ENCODE measurements at places on chromosomes 3 and 15.

DNA sequence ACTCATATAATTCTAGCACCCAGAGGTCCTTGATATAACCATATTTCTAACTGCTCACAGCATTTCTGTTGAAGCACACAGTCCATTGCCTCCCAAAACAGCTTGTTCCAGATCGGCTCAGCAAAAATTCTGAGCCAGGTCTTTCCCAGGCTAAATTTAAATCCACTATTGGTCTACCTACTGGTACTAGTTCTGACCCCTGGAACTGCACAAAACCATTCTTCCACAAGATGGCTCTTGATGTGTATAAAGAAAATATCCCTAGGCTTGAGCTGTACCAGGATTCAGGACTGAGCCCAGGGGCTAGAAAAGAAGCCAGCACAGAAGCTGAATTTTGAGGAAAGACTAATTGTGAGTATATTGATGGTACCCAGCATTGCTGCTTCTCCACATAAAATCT is 75.4 kb upstream of the ABHD17C start:
- DNase-seq = no peak

DNA sequence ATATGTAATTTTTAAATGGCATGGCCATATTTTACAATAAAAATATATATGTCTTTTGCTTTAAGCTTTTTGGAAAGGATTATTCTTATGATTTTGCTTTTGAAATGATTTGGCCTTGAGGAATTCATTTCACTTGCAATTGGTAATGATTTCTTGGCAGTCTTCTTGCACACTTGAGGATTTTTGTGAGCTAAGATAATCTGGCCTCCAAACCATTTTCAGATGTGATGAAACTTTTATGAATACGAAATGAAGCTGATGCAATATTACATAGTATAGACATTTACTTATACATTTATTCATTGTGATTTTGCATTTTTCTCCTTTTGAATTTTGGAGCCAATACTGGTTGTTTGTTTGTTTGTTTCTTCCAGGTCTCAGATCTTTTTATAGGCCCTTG is 6.4 kb upstream of the SH2D7 start:
- no peak for DNase-seq

GRCh38 chr3:87036671-87037070 is 45.7 kb upstream of the VGLL3 start:
- no peak for DNase-seq

GRCh38 chr3:68088636-68089035 is 434.2 kb upstream of the SUCLG2 start:
- DNase-seq = no peak

DNA sequence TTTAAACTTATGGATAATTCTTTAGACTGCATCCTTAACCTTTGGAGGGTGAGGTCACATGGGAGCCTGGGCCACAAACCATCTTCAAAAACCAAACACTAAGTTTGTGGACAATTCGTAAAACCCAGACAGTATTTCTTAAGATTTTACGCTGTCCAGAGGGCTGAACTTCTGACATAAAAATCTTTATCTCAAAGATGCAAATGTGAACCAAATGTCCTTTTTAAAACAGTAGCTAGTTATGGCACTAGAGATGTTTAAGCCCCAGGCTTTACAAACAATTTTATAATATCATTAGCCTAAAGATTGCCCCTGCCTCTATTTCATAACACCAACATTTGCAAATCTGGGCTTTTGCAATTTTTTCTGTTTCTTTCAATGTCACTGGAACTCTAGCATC is 287.2 kb downstream of the SATB1 start:
- no peak for DNase-seq

GRCh38 chr3:35772381-35773015 is 133.2 kb downstream of the ARPP21 start:
- DNase-seq = no peak

DNA sequence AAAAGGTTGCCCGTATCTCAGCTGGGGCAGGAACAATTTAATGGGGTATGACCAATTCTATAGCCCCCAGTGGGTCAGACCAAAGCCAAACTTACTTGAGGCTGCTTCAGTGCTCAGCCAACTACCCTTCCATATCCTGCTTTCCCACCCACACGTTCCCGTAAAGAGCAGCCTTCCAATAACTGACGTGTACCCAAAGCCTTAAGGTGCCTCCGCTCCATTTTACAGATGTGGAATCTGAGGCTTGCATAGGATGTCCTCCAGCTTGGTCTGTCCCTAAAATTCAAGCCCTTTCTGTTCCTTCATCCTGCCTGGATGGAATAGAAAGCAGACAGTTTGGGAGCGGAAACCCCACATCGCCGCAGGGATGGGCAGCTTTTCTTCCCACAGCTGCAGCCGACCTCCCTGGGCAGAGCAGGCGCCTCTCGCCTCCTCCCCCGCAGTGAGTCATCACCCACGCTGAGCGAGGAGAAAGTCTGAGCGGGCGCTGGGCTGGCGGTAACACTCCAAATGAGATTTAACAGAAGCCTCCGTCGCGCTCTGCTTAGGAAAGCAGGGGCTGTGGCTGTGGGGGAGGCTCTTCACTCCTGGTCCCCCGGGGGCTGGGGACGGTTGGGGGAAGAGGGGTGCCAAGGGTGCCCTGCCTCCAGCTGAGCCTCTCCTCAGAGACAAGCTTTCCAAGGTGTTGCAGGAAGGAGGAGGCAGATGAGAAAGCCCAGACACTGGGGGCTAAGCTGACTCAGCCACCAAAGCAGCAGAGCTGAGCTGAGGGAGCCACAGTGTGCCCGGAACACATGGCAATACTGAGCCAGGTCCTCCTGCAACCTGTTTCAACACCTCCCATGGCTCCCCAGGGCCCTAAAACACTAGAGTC is 57.8 kb upstream of the HRH1 start:
- peak; percentile 79 for DNase-seq

DNA sequence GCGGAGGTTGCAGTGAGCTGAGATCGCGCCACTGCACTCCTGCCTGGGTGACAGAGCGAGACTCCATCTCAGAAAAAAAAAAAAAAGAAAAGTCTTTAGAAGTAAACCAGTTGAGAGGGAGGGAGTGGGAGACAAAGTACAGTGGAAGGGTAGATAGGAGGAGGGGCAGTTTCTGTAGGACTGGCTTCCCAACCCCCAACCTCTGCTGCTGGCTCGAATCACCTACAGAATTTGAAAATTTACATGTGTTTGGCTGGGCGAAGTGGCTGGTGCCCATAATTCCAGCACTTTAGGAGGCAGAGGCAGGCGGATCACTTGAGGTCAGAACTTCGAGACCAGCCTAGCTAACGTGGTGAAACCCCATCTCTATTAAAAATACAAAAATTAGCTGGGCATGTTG is 24.1 kb upstream of the SEMA4B start:
- DNase-seq = no peak

GRCh38 chr3:182400838-182401237 is 392.5 kb upstream of the ATP11B start:
- DNase-seq = no peak

DNA sequence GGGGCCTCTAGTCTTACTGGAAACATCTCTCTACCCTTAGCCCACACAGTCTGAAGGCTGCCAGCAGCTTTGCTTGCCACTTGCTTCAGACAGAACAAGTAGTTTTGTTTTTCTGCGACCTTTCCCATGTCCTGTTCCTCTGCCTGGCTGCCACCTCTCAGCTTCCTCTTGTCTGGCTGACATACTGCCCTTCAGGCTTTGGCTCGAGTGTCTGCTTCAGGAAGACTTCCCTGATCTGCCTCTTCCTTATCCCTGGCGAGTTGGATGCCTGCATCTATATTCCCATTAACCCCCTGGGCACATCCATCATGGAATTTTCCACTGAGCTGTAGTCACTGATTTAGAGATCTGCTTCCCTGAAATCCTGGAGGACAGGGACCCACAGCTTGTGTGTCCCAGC is 25.1 kb upstream of the CPNE9 start:
- DNase-seq = no peak

DNA sequence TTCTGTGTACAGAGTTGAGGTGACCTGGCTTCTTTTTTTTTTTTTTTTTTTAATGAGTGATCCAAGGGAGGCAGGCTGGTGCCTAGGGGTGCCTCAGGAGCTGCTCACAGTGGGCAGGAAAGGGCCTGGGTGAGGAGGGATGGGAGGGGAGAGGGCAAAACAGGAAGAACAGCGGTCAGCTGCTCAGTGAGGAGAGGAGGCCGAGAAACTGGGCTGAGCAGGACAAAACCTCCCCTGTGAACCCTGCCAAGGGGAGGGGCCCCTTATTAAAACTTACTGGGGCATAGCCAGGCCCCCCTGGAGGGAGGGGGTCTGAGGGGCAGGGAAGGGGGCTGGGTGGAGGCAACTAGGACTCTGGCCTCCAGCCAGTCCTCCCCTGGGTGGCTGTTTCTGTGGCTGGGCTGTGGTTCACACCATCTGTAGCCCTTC is 3.5 kb downstream of the PLEKHO2 start:
- DNase-seq = no peak

GRCh38 chr3:168653255-168653654 is 557.5 kb upstream of the GOLIM4 start:
- DNase-seq = no peak

GRCh38 chr3:25654576-25654975 is 10.1 kb downstream of the TOP2B start:
- DNase-seq = no peak

- no peak for DNase-seq
Observed at GRCh38 chr3:104717828-104718196, 648.9 kb upstream of the ALCAM start.

DNA sequence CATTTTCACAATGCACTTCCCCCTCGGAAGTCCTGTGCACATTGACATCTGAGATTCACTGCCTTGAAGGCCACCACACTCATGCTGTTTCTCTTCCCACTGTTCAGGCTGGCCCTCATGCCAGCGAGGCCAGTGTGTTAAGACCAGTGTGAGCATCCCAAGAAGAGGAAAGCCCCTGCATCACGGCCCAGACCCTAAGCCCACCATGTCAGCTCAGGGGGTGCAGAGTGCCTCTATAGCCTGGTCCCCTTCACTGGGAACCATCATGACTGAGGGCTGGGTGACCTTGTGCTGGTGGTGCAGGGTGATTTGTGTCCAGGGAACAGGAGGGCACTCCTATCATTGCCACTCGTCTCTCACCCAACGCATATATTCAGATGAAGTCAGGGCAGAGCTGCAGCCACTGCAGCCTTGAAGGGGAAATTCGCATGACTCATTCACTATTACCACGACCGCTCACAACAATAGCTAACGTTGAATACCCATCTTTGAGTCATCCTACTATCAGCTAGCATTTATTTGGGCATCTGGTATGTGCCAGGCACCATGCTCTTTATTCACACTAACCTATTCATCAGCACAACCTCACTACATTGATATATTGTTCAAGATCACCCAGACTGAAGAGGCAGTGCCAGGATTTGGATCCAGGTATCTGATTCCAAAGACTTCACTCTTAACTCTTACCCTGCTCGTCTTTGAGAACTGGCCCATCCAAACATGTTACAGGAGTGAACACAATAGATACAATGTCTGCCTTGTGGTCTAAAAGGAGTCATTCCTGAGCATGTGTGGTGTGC is 58.8 kb upstream of the SLC6A11 start:
- DNase-seq = peak; percentile 36

DNA sequence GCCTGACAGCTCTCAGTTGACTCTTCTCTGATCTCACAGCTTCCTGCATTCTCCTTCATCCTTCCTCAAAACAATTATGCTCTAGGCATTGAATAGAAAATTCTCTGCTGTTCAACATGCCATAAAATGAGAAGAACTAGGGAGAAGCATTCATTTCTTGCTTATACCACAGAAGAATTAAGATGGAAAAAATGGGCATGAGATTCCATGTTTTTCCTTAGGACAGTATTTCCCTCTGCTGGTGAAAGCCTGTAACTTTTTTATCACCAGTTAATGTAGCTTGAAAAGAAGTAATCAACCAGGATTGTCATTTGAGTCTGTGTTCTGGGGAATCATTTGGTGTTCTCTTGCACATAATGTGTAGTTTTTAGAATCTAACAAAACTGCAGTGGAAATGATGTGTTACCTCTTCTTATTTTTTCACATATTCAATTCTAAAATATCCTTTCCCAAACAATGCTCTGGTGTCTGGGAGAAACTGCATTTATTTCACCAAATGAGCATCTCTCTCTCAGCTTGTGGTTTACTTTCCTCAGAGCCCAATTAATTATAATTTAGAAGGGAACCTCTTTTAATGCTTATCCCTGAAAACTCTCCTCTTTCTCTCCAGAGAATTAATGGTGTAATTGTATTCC is 92.8 kb upstream of the DCBLD2 start:
- DNase-seq = no peak

GRCh38 chr3:104628185-104628789 is 738.4 kb upstream of the ALCAM start:
- DNase-seq = no peak

- no peak for DNase-seq
Observed at GRCh38 chr15:87591582-87591981, 665.0 kb downstream of the NTRK3 start.

- no peak for DNase-seq
Observed at GRCh38 chr3:97232393-97233034, 418.1 kb downstream of the EPHA6 start.

DNA sequence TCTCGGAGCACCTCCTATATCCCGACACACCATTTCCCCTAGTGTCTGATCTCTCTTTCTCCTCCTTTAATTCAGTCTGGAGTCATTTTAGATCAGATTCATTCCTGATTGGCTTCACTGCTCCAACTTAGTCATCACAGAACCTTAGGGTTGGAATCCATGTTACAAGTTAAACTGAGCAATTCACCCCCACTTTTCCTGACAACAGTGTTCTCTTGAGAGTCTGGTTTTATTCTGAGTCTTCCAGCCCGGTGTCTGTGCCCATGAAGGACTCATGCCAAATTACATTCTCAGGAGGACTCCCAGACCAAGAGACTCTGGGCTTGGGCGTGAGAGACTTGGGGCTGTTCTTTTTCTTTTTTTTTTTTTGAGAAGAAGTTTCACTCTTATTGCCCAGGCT is 57.5 kb downstream of the LPP start:
- no peak for DNase-seq

GRCh38 chr3:196737655-196738054 is 2.0 kb upstream of the PAK2 start:
- DNase-seq = no peak

GRCh38 chr3:172536993-172537419 is 13.8 kb upstream of the TNFSF10 start:
- no peak for DNase-seq

- DNase-seq = no peak
Observed at GRCh38 chr15:48842501-48842900, 31.6 kb upstream of the CEP152 start.

- DNase-seq = no peak
Observed at GRCh38 chr15:84973492-84974460, 7.9 kb upstream of the PDE8A start.

DNA sequence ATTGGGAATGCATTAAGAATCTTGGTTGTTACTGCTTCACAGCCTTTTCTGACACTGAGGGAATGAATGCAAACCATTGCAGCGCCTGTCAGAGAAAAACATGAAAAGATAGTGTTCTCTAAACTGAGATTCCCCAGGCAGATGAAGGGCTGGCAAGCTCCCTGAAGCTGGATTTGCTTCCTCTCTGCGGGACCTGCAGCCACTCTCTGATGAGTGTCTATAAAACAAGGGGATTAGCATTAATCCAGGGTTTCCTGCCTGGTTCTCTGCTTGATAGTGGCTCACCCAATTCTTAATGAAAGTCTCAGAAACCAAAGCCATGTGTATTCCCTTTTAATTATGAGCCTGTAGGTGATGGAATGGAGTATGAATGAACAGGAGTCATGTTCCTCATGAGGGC is 344.3 kb upstream of the UMPS start:
- DNase-seq = no peak
